Effector memory CD4-positive, alpha-beta T cell (primary cell): ENCODE measurements at places on chromosomes 5 and 9.
A peak's percentile ranks its signal among the peaks of the same experiment; 100 is the strongest.

- H3K27ac ChIP-seq = peak overlapping the region; percentile 57
- H3K4me1 ChIP-seq = peaks cover 31% of the 10 kb centered on the region
- no peaks in the 10 kb centered on the region for H3K27me3 ChIP-seq
Observed at GRCh38 chr5:142357469-142358090, 32.8 kb upstream of the SPRY4 start.

DNA sequence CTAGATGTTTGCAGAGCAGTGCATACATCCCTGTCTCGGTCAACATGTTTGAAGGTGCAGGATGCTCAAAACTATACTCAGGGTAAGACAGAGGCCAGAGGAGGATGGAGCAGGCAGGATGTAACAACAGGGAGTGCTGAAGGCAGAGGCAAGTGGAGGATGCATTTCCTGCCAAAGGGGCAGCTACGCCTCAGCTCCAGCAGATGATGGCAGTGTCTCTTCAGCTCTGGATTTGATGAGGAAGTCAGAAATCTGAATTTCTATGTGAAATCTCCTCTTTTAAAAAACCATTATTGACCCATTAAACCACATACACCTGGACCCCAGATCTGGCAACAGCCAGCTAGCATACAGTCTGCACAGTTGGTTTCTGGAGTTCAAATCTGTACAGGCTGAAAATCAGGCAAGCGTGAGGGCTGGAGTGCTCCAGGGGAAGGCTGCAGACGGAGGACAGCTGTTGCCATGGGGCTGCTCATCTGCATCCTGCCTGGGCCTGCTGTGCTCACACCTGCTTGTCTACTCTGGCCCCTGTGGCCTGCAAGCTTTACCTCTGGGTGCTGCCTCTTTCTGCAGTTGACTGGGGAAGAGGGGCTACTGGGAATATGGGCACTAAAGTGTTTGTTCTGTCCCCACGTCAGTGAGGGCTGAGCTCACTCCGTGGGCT lies 152.9 kb upstream of the SLC28A3 start:
- H3K4me1 ChIP-seq = no peaks in the 10 kb centered on the region
- no peak overlapping the region for H3K27ac ChIP-seq
- no peak for DNase-seq
- no peaks in the 10 kb centered on the region for H3K27me3 ChIP-seq

GRCh38 chr5:38134810-38135209 lies 123.5 kb upstream of the EGFLAM start:
- H3K36me3 ChIP-seq = no peaks in the 10 kb centered on the region
- DNase-seq = no peak
- no peaks in the 10 kb centered on the region for H3K27me3 ChIP-seq
- H3K4me3 ChIP-seq = no peak overlapping the region
- no peak overlapping the region for H3K27ac ChIP-seq

DNA sequence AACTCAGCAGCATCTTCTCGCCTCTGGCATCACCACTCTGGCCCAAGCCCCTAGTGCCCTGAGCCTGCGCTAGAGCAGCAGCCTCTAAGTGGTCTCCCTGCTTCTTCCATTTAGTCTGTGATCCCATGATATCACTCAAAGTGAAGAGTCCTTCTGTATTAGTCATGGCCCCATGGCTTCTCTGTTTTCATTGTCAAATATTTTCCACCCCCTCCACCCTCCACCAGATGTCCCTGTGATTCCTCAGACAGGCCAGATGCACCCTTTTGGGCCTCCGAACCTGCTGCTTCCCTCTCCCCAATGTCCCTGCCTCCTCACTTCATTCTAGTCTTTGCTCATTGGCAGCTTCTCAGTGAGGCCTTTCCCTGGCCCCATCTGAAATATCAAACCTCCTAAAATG lies 299.2 kb downstream of the SPOCK1 start:
- H3K36me3 ChIP-seq = no peaks in the 10 kb centered on the region
- no peaks in the 10 kb centered on the region for H3K4me1 ChIP-seq
- H3K4me3 ChIP-seq = no peak overlapping the region
- H3K27ac ChIP-seq = no peak overlapping the region

- H3K27me3 ChIP-seq = no peaks in the 10 kb centered on the region
- H3K4me1 ChIP-seq = no peaks in the 10 kb centered on the region
- no peak overlapping the region for H3K4me3 ChIP-seq
- no peak for DNase-seq
- no peaks in the 10 kb centered on the region for H3K36me3 ChIP-seq
- H3K27ac ChIP-seq = no peak overlapping the region
Observed at GRCh38 chr9:82188817-82189216, 200.2 kb downstream of the SPATA31D1 start.

DNA sequence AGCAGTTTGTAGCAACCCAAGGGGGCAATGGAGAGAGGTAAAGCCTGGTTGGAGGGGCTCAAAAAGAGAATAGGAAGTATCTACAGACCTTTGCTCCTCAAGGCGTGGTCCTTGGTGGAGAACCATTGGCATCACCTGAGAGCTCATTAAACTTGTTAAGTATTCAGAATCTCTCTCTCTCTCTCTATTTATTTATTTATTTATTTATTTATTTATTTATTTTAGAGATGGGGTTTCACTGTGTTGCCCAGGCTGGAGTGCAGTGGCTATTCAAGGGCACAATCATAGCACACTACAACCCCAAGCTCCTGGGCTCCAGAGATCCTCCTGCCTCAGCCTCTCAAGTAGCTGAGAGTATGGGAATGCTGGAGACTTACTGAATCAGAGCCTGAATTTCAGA lies 193.1 kb upstream of the ADCY2 start:
- no peaks in the 10 kb centered on the region for H3K36me3 ChIP-seq
- no peak overlapping the region for H3K27ac ChIP-seq
- DNase-seq = no peak
- H3K27me3 ChIP-seq = no peaks in the 10 kb centered on the region
- no peaks in the 10 kb centered on the region for H3K4me1 ChIP-seq
- no peak overlapping the region for H3K4me3 ChIP-seq

DNA sequence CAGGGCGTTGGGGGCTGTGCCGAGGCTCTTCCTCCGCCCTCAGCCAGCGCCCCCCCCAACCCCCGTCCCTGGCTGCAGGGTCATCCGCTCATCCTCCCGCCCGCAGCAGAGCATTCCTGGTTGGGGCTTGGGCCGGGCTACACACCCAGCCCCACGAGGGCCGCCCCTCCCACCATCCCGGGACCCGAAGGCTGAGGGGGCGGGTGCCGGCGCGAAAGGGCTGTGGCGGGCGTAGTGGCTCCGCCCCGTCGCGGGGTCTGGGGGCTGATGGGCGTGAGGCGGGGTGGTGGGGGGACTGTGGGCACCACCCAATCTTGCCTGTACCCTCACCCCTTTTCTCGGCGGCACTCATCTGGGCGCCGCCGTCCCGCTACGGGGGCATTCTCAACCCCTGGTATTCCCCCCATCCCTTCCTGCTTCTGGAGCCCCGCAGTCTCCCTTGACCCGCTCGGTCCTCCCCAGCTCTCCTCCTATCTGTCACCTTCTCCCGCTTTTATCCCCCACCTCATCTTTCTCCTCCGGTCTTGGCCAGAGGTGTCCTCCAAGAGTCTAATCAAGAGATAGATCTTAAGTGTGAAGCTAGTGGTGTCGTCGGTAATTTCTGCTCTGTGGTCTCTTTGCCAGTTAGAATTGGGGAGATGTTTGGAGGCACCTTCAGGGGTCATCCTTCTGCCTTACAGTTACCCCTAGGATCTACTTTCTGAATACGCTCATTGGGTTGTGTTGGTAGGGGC lies 1.6 kb downstream of the FER start:
- no peak for DNase-seq
- H3K27me3 ChIP-seq = no peaks in the 10 kb centered on the region
- peaks cover 4% of the 10 kb centered on the region for H3K4me1 ChIP-seq
- H3K27ac ChIP-seq = peak overlapping the region; percentile 87

DNA sequence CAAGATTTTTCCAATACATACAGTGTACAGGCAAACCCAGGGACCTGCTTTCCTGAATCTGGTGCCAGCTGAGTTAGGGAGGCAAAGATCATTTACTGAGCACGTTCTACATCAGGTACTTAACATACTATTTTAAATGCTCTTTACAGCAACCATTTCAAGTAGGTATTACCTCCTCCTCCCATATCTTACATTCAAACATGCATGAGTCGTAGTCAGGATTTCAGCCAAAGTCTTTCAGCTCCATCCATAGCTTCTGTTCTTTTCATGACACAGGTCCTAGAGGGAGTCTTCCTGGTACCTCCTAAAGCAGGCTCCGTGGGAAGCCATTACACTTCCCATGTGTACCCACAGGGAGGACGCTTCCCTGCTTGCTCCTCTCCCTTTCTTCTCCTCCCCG lies 11.7 kb downstream of the KCNV2 start:
- H3K4me1 ChIP-seq = no peaks in the 10 kb centered on the region
- H3K4me3 ChIP-seq = no peak overlapping the region
- H3K27ac ChIP-seq = no peak overlapping the region
- H3K27me3 ChIP-seq = no peaks in the 10 kb centered on the region
- no peaks in the 10 kb centered on the region for H3K36me3 ChIP-seq

DNA sequence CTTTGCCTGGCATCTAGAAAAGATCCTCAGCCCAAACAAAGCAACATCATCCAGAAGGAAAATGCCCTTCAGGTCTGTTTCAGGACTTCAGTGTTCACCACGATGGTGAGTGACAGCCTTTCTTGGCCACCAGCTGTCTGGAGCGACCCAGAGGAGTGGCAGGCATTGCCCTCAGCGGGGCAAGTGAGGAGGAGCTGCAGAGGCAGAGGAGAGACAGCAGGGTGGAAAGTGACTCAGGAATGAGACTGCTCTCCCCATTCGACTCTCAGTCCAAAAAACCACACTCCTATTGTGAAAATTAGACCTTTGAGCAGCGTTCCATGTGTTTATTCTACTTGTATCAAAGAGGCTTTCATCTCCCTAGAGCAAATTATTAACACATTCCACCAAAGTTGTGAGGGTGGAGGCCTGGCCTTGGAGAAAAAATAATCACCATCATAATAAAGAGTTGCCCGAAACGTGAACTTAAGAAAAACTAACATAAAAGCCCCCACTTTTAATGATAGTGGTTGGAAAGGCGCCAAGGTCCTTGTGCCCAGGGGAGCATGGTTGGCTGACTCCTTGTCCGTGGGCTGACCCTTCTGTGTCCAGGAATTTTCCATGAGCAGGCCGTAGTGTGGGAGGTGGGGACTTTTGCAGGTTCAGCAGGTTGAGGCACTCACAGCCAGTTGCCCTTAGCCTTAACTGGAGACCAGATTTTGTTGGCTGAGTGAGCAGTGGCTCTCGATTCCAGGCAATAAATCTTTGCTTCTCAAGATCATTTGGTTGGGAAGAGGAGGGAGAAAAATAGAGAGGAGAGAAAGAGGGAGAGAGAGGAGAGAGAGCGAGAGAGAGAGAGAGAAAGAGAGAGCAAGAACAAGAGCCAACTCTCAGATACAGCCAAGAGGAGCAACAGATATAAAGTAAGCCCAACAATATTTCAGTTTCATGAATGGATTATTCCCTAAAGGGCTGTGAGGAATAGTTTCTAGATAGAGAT lies 125.9 kb upstream of the ANKRD55 start:
- no peaks in the 10 kb centered on the region for H3K27me3 ChIP-seq
- no peak overlapping the region for H3K4me3 ChIP-seq
- H3K27ac ChIP-seq = no peak overlapping the region
- H3K36me3 ChIP-seq = no peaks in the 10 kb centered on the region

DNA sequence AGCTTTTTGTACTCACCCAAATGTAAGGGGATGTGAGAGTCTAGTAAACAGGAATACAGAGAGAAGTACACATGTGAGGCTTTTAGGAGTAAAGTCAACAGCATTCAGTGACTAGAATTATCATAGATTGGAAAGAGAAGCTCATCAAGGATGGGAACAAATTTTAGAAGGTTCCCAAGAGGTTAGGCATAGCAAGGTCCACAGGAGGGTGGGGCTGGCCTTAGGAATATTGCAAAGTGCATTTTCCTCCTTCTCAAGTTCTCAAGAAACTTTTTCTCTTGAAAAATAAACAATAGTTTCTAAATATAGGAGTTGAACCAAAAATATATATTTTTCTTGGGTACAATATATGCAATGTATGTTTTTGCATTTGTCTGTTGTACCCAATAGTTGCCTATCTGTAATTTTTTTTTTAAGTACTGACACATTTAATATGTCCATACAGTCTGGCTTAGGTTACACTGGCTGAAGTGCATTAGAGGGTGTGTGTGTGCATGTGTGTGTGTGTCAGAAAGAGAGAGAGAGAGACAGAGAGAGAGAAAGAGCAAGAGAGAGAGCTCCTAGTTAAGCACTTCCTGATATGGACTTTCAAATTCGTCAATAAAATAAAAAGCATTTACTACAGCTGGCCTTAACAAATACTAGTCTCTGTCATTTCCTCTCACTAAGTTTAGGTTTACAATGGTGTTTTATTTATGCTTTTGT lies 62.2 kb downstream of the SNX18 start:
- no peaks in the 10 kb centered on the region for H3K4me1 ChIP-seq
- H3K27ac ChIP-seq = no peak overlapping the region
- no peak for DNase-seq
- no peaks in the 10 kb centered on the region for H3K27me3 ChIP-seq

DNA sequence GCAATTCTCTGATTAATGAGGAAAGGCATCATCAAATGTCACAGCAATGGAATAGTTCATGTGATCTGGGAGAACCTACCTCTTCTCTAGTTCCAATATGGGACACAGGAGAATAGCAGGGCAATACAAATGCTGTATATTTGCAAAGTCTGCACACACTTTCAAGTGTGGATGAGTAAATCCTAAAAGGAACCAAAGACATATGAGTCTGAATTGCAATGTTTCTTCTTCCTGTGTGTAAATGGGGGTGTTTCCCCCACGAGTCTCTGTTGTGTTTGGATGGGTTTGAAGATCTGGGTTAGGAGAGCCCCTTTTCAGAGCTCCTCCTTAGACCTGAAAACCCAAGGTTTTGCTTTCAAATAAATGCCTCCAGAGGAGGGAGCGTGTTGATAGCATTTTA lies 26.9 kb downstream of the SLC46A2 start:
- H3K4me3 ChIP-seq = no peak overlapping the region
- no peaks in the 10 kb centered on the region for H3K4me1 ChIP-seq
- no peaks in the 10 kb centered on the region for H3K27me3 ChIP-seq
- H3K36me3 ChIP-seq = peaks cover 9% of the 10 kb centered on the region
- DNase-seq = no peak
- H3K27ac ChIP-seq = no peak overlapping the region

DNA sequence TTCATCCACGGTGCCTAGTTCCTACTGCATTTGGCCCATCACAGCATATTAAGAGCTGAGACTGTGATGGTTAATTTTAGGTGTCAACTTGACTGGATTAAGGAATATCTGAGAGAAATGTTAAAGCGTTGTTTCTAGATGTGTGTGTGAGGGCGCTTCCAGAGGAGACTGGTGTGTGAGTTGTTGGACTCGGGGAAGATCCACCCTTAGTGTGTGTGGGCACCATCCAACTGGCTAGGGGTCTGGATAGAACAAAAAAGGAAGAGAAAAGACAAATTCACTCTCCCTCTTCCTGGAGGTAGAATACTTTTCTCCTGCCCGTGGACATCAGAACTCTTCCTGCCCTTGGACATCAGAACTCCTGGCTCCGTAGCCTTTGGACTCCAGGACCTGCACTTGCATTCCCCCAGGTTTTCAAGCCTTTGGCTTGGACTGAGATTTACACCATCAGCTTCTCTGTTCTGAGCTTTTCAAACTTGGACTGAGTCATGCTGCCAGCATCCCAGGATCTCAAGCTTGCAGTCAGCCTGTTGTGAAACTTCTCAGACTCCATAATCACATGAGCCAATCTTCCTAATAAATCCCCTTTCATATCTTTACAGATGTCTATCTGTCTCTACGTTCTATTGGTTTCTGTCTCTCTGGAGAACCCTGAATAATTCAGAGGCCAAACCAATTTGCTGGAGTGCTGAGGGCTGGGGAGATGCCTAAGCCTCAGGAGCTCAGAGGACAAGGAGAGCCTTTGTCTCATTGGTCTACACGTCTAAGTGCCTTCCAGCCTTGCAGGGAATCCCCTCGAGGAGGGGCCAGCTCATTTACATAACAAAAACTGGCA lies 164.5 kb downstream of the DCP2 start:
- DNase-seq = no peak
- no peaks in the 10 kb centered on the region for H3K36me3 ChIP-seq
- H3K4me1 ChIP-seq = no peaks in the 10 kb centered on the region
- no peaks in the 10 kb centered on the region for H3K27me3 ChIP-seq
- no peak overlapping the region for H3K27ac ChIP-seq
